NCI-H187 (cell line): ENCODE measurements at places on chromosomes 5 and 9.

DNA sequence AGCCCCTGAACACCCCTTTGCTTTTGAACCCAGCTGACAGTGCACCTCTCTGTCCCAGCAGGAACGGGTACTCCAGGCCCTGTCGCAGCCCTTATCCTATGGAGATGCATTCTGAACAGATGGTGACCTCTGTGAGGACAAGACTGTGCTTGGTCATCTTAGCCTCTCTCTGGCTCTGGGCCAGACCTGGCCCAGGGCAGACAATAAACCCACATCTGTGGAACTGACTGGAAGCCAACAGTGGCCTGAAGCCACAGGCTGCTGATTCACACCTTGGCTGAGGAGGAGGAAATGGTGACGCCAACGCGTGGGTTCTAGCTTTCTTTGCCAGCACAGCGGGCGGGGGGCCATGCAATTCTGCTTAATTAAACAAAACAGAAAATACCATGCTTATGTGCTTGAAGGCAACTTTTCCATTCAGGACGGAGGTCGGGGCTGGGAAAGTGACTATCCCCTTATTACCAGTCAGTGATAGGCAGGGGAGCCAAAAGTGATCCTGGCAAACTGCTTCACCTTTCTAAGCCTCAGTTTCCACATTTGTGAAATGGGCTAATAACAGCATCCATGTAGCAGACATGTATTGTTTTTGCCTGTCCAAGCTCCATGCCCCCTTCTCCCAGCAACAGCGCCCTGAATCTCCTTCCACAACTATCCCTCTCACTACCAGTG, 10.8 kb downstream of the SH3PXD2B start:
- no peak for DNase-seq

GRCh38 chr9:78171651-78172050, 64.2 kb upstream of the CEP78 start:
- DNase-seq: no peak

DNA sequence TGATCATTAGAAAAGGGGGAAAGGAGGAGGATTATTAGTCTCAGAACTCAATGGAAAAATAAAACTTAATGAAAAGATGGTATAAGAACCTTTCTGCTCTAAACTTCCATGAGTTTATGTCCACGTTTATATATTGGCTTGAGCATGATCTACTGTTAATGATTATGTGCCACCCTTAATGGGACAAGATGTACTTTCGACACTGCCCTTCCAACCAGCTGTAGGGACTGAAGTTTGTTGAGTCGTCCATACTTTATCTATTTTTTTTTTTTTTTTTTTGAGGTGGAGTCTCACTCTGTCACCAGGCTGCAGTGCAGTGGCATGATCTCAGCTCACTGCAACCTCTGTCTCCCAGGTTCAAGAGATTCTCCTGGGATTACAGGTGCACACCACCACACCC, 25.0 kb upstream of the GABRP start:
- DNase-seq: no peak

DNA sequence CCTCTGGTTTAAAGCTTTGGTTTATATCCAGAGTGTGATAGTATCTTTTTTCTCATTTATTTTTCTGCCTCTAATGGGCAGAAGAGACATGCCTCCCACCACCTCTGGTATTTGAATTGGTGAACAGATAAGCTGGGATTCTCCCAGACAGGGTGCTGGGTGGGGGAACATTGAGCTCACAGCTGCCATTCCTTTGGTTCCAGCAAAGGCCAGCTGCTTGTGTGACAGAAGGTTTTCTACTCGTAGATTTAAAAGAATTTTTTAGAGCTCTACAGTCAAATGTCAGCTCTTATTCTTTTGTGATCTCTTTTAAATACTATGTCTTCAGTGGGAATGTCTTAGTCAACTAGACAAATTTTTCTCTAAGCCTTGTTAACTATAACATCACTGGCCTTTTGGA, 54.7 kb upstream of the ADAMTS16 start:
- DNase-seq: no peak

DNA sequence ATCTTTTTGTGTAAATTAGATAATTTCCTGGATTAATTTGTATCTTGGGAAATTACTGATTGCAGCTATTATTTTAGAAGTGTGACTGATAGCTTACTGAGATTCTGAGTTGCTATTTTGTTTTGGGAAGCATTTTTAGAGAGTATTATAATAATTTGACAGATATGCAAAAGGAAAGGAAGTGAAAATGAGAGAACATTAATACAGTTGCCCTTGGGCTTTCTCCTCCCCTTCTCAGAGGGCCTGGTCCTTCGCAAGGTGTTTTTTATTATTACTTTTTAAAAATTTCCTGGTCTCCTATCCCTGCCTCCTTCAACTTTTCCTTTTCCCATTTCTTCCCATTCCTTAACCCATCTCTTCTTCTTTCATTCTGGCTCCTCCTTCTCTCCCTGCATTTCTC, 32.6 kb downstream of the UBAP1 start:
- no peak for DNase-seq

GRCh38 chr9:90057361-90057760, 452.5 kb downstream of the GADD45G start:
- no peak for DNase-seq
